ENCODE measurements at places on chromosomes 2 and 18.

GRCh38 chr2:193738892-193739291 is 1544.2 kb upstream of the TMEFF2 start:
- no peak for DNase-seq

DNA sequence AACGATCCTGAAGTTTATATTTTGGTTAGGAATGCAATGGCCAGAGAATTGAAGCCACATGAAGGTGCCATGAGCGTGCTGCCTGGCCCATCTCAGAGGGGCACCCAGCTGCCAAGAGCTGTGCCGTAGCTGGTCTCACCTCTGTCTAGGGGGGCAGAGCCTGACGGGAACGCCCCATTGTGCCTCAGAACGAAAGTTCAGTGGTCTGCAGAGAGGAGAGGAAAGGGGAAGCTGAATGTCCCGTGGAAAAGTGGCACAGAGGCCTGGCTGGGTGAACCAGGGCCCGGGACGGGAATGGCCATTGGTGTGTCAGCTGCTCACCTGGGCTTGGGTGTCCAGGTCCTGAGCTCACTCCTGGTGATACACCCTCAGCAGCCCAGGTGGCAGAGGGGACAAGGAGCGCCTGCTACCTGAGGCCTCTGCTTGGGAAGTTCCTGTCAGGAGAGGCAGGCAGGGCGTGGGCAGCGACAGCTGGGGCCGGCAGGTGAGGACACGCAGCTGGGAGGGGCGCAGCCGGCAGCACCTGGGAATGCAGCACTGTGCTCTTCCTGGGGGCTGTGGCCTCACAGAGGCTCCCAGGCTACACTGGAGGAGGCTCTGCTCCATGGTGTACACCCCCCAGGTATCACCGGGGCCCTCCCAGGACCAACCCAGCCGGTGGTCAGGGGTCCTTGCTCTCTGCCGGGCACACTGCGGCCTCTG is 67.3 kb downstream of the PARD6G start:
- DNase-seq = no peak

GRCh38 chr2:69933254-69933828 is 18.4 kb downstream of the MXD1 start:
- DNase-seq = no peak

DNA sequence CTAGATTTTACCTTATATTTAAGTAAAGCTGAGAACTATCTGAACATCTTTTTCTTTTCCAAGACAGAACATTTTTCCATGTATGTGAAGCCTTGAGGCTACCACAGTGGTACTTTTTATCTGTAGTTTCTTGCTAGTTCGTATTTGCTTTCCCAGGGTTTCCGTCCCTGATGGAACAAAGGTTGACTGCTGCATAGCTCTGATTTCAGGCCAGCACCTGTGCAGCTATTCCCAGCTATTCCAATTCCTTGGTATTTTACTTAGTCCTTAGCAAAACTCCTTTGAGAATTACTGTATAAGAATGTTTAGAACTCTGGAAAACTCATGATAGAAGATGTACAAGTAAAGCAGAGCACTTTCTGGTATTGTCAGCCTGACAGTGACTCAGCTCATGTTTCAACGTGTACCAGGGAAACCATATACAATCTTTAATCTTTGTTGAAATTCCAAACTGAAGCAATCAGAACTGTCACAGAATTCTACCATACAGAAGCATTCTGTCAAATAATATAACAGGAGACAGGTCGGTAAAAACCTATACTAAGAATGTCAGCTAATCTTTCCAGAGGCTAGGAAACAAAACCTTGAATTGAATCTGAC is 162.2 kb downstream of the PKP4 start:
- DNase-seq = no peak

DNA sequence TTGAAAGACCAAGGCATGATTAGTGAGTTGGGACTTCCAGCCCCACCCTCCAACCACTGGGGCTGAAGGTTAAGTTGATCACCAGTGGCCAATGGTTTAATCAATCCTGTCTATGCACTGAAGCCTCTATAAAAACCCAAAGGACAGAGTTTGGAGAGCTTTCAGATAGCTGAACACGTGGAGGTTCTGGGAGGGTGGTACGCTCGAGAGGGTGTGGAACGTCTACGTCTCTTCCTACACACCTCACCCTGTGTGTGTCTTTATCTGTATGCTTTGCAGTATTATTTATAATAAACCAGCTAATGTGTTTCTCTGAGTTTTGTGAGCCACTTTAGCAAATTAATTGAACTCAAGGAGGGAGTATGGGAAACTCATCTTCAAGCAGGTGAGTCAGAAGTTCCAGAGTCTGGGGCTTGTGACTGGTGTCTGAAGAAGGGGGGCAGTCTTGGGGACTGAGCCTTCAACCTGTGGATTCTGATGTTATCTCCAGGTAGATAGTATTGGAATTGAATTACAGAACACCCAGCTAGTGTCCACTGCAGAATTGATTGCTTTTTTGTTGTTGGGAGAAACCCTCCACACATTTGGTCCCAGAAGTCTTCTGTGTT is 20.3 kb downstream of the ACTR3 start:
- DNase-seq = no peak
